Glomerular endothelial cell (primary cell): ENCODE measurements at places on chromosomes 12 and 14. TPM values are rescaled to one million over a fixed set of nuclear protein-coding genes. Genes with fewer than 3 reads are reported as not detected.

GRCh38 chr12:29730481-29730880 lies 53.3 kb downstream of the TMTC1 start:
- DNase-seq = no peak

Gene CD4
- not detected in 2 replicates for total RNA-seq

- DNase-seq = no peak
These were observed 9.6 kb upstream of the PHC1 start for GRCh38 chr12:8904665-8905064.

Gene KRT6A
- not detected in 2 replicates for total RNA-seq

Gene CPNE6
- total RNA-seq = not detected in 2 replicates

Gene PPP1R36
- total RNA-seq = not detected in 2 replicates

- DNase-seq = no peak
These were observed 70.1 kb downstream of the DUSP16 start for GRCh38 chr12:12492547-12492946.

- DNase-seq = no peak
These were observed 877.0 kb downstream of the DIO2 start for GRCh38 chr14:79334272-79334671.

Gene TMEM179
- total RNA-seq = 0.53 TPM in 1 of 2 replicates, not detected in the other

DNA sequence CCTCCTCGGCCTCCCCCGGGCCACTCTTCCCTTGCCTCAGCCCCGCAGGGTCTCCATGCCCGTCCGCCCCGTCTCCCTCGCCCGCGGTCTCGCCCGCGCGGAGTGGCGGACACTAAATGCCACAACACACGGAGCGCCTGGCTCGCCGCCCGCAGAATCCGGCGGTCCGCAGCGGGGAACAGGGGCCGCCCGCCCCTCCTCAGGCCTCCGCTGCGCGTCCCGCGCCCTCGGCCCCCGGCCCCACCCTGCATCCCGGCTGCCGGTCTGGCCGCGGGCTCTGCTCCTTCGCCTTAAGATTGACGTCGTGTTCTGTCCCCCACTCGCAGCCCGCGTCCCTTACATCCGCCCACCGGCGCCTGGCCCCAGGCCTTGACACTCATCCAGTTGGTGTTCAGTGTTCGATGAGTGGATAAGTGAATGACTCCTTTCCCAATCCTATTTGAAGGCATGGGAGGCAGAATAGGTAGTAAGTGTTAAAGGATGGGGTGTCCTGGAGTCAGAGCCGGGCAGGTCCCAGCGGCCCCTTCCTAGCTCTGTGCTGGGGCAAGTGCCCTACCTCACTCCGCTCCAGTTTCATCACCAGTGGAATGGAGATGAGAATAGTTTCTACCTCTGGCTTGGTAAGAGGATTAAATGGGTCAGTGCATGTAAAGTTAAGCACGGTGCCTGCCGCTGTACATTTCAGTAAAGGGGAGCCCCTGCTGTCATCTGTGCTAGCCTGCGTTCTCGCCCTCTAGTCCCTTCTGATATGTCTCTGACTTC lies 622 bp downstream of the TECPR2 start:
- no peak for DNase-seq

Gene SYT1
- total RNA-seq = 9.6 and 13.2 TPM in 2 replicates

Gene ARG2
- 7.1 and 17.0 TPM in 2 replicates for total RNA-seq

- no peak for DNase-seq
These were observed 2.6 kb upstream of the KRT79 start for GRCh38 chr12:52836491-52837412.

- no peak for DNase-seq
These were observed 13.4 kb upstream of the DNAH10 start for GRCh38 chr12:123748661-123749060.

GRCh38 chr14:103164779-103165178 lies 41.5 kb downstream of the TNFAIP2 start:
- DNase-seq = no peak

GRCh38 chr12:94553130-94553519 lies 93.5 kb upstream of the CEP83 start:
- DNase-seq = no peak

Gene ERBB3
- total RNA-seq = 0.53 TPM in 1 of 2 replicates, not detected in the other

Gene NEMF
- total RNA-seq = 25.1 and 59.4 TPM in 2 replicates

DNA sequence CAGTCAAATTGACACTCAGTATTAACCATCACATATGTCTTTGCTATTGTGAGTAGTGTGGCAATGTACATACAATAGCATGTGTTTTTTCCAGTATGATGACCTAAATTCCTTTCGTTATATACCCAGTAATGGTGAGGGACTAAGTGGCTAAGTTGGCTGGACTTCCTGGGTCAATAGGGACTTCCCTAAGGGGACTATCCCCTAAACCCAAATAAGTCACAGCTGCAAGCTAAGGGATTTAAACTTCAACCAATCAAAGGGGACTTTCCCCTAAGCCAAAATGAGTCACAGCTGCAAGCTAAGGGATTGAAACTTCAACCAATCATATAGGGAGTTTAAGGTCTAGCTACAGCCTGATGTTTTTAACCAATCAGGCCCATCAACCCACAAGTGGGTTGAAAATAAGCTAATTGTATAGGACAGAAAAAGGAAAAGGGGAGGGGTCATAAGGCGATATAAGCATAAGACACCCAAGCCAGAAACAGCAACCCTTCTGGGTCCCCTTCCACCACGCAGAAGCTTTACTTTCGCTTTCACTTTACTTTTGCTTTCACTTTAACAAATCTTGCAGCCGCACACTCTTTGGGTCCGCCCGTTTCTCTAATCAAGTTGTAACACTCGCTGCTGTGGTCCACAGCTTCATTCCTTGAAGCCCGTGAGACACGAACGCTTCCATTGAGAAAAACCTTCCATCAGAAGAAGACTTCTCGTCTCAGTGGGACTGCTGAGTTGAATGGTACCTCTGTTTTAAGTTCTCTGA lies 404.4 kb downstream of the FLRT2 start:
- DNase-seq = no peak

- DNase-seq = no peak
These were observed 225.8 kb upstream of the PLXNC1 start for GRCh38 chr12:93922583-93923006.

Gene LRP1-AS
- not detected in 2 replicates for total RNA-seq

DNA sequence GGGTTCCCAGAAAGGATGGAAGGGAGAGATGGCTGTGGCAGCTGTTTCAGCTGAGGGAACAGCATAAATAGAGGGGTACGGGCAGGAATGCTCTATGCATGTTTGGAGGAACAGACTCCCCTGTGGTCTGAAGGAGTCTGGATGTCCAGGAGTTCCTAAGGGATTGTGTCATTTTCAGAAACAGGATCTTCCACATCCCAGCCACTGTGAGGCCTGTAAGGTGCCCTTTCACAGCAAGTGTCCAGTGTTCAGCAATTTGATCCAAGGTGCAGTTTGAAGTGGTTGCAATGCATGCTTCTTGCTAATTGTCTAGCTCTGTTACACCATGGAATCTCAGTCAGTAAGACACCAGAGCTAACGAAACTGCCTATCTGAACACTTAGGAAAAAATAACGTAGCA lies 46.7 kb upstream of the TCL1A start:
- no peak for DNase-seq

DNA sequence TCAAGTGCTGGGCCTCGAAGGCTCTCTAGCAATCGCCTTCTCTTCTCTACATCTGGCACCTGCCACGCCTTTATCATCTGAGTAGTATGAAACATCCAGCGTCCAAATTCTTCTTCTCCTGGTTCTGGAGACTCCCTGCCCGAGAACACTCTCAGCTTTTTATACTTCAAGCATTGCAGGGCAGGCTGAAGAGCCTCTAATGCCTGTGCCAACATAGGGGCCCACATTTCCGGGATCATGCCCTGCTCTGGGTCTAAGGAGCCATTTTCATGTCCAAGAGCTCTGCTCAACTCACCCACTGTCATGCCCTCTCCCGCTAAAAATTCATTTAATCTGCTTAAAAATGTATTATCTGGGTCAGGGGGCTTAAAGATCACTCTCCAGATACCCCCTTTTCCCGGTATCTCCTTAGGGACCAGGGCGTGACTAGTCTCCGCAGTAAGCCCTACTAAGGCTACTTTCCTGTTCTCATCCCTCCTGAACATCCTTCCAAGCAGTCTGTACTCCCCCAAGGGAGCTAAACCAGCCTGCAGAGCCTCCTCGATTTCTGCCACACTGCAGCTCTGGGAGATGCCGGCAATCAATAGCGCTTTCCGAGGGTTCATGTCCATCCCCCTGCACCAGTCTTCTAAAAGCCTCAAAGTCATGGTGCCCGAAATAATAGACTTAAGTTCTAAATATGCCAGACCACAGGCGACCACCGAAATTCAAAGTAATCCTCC lies 940 bp downstream of the MOAP1 start:
- DNase-seq = no peak

Gene CALCOCO1
- total RNA-seq = 53.5 and 70.5 TPM in 2 replicates

DNA sequence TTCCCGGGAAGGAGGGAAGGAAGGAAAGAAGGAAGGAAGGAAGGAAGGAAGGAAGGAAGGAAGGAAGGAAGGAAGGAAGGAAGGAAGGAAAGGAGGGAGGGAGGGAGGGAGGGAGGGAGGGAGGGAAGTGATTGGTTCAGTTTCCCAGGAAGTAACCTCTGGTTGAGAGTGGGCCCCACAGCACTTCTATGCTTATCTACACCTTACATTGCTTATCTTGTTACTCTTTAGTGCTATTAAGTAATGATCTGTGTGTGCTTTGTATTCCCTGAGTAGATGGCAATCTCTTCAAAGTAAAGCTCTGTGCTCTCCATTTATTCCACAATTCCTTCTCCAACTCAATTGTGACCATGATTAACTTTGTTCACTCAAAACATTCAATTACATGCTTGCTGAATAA lies 74.6 kb downstream of the SLC38A4 start:
- no peak for DNase-seq
